RWPE2 (cell line): ENCODE measurements at places on chromosomes 5 and 9.

DNA sequence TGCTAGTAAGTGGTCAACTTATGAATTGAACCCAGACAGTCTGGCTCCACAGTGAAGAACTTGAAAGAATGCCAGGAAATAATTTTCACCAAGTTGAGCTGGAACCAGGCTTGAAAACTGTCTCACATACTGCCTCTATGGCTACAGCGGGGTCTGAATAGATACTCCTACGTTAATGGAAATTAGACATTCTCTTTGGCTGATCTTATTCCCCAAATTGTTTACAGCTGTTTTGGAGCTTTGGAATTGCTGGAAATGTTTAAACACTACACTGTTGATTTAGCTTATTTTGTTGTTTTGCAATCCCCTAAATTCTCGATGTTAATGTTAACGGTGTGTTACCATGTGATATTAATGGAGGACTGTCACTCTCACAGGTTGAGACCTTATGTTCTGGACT, 146.4 kb downstream of the FBXL7 start:
- no peak for DNase-seq

DNA sequence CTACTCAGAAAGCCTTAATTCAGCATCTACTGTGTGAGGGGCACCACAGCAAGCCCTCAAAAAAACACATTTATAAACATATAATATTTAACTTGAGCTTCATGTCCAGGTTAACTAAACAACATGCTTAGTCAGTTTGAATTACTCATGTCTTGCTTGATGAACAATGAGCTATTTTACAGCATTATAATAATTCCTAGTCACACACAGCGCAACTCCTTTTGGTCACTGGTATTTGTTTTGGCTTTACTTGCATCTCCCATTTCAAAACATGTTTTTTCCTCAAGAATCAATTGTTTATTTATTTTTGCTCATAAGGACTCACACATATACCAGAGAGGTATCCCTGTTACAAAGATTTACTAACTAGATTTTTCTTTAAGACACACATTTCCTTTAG, 616.7 kb upstream of the DAB2 start:
- DNase-seq: no peak

DNA sequence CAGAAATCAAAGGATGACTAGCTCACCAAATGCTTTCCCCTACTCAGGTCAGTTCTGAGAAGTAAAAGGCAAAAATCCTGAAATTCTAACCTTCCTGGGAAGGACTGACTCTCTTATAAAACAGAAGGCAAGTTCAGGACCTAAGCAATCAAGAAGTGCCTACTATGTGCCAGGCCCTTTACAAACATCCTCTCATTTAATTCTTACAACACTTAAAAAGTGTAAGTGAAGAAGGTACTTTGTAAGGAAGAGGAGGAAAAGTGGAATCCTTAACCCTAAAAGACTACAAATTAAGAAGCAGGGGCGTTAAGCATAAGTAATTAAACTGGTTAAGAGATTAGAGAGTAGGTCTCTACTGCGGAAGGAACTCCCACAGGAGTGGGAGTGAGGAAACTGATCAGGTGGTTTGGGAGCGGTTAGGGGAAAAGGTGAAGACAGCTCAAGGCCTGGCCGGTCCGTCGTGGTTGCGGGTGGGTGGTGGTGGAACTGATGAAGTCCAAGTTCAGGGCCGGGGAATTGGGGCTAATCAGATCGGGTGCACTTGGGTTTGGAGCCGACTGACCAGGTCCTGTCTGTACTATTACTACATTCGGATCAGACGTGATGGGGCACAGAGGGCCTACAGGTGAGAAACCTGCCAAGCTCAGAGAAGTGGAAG, 839 bp downstream of the MED27 start:
- DNase-seq: no peak

GRCh38 chr9:130215341-130216119, 43.3 kb downstream of the NCS1 start:
- DNase-seq: no peak

GRCh38 chr5:159668556-159668955, 247.7 kb upstream of the ADRA1B start:
- no peak for DNase-seq

DNA sequence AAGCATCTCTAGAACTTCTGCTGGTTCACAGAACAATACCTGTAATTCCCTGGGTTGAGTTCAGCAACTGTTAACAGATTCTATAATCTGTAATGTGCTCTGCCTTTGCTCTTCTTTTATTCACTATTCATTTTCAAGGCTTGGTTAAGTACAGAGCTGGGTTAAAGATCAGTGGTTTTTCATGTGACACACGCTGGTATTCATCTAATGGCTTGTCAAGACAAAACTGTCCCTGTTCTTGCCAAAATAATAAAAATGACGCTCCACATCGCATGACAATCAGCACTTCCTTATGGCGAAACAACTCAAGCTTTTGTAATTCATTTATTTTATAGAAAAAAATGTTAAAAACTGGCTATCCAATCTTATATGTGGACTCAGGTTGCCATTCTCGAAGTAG, 137.9 kb downstream of the BNC2 start:
- no peak for DNase-seq

DNA sequence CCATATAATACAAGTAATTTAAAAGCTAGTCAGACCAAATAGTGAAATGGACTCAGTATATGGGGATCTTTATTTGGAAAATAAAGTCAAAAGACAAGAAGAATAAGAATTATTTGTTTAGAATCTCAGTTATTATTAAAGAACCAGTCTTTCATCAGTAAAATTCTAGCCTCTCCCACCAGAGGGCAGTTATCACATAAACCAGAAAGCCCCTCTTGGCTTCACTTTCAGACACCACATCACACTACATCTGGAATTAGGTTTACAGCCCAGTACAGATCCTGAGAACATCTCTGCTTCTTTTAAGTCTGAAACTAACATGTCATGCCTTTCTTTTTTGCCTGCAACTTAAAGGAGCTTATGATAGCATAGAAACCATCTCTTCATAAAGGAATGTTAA, 12.2 kb upstream of the HSPB3 start:
- DNase-seq: no peak

GRCh38 chr9:132260846-132261245, 93.9 kb downstream of the SETX start:
- no peak for DNase-seq

- no peak for DNase-seq
Observed at GRCh38 chr5:69368458-69369339, 621 bp downstream of the AK6 start.

DNA sequence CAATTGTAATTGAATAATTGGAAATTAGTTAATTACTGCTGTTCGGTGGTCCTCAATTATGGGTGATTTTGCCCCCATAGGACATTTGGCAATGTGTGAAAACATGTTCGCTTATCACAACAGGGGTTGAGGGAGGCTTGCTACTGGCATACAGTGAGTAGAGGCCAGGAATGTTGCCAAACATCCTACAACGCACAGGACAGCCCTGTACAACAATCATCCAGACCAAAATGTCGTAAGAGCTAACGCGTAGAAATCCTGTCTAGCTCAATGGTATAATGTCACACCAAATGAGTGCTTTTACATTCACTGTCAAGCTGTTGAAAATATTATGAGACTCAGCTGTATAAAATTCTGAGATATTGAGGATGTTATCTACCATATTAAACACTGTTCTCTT, 464.4 kb upstream of the TUSC1 start:
- no peak for DNase-seq

DNA sequence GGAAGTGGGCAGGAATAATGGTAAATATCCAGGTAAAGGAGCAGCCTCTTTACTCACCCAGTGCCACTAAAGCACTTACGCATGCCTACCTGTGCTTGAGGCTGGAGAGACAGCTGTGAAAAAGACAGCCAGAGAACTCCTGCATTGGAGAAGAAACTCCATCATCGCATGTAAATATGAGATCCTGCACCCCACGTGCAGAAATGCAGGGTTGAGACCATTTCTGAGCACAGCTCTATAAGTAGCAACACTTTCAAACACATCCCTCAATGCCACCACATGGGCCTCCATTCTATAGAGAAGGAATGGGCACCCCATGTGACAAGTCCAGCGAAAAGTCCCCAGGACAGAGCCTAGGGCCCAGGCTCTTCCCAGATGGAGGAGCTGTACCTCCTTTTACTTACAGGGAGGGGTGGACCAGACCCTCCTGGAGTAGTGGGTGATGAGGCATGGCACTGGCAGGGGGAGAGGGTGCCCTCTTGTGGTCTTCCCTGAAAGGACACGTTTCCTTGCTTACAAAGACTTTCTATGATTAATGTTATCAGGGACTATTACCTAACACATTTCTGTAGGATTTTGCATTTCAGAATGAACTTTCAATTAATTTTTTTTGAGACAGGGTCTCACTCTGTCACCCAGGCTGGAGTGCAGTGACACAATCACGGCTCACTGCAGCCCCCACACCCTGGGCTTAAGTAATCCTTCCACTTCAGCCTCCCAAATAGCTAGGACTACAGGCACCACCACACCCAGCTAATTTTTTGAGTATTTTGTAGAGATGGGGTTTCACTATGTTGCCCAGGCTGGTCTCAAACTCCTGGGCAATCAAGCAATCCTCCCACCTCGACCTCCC, 55.3 kb upstream of the IL17B start:
- DNase-seq: no peak

DNA sequence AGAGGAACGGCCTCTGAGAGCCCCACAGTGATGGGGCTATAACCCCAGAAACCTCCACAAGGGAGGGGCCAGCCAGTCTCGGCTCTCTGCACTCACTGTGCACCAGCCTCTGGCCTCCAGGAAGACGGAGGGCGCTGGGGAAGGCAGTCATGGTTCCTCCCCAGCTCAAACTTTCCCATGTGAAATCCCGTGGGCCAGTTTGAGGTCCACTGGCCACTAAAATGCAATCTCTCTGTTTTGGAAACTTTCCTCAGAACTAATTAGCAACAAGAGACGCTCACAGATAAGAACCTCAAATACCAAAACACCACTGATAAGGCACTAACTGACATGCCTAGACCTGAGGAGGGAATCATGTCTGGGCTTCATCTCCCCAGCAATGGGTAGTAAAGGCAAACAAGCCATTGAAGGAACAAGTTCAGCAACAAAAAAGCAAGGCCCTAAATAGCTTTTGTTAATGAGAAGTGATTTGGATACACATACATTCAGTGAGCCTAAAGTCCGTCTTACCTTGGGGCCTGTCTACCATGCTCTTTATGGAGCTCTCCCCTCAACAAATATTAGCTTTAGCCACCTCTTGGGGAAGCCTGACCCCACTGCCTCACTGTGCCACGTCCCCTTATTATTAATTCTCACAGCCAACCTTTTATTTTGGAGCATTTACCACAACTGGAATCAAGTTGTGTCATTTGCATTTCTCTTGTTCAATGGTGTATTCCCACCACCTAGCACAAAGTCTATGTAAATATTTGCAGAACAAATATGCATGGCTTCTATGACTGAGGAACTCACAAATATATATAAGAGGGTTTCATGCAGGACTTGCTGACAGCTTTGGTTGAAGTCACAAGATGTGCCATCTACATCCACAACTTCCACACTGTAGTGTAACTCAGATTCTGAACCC, 56.1 kb upstream of the GLRX start:
- DNase-seq: no peak

GRCh38 chr9:105026451-105026850, 98.5 kb upstream of the ABCA1 start:
- DNase-seq: no peak

DNA sequence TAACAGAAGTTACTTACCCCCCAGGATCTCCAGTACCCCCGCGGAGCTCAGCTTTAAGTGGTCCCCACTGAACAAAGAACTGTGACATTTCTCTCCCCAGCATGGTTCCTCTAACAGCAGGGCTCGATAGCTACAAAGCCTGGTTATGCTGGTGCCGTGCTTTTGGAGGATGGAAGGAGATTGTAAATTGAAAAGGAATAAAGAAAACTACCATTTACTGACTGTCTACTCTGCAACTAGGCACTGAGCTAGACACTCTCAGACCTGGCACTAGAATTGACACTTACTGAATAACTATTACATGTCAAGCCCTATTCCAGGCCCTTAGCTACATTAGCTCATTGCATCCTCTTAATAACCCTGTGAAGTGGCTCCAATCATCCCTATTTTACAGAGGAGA, 145.3 kb downstream of the TTLL11 start:
- no peak for DNase-seq

- no peak for DNase-seq
Observed at GRCh38 chr9:127137640-127138360, 15.4 kb upstream of the ANGPTL2 start.

- DNase-seq: no peak
Observed at GRCh38 chr5:19044311-19044710, 943.7 kb downstream of the CDH18 start.

GRCh38 chr5:132235340-132235739, 7.7 kb upstream of the P4HA2 start:
- DNase-seq: no peak

DNA sequence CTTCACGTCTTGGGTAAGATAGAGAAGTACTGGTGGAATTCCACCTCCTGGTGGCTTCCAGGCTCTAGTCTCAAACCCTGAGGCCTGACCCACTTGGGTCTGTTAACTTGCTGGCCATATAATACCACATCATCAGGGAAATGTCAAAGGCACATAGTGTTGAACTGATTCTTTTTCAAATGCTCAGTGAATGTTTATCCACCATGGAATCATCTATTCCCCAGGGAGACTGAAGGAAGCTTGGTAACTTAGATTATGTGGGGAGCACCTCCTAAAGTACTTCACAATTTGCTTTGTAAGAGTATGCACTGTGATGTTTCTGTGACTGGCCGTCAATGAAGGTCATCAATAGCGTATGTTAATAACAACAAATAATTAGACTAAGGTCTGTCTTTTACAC, 16.1 kb downstream of the MACROH2A1 start:
- DNase-seq: no peak

- DNase-seq: no peak
Observed at GRCh38 chr9:114671605-114672004, 10.4 kb downstream of the TEX48 start.

- DNase-seq: peak; percentile 67
Observed at GRCh38 chr9:109117856-109118807, 1.6 kb downstream of the TMEM245 start.

- no peak for DNase-seq
Observed at GRCh38 chr9:91150998-91151717, 210.6 kb downstream of the AUH start.

- no peak for DNase-seq
Observed at GRCh38 chr5:174412941-174413340, 311.4 kb upstream of the MSX2 start.

DNA sequence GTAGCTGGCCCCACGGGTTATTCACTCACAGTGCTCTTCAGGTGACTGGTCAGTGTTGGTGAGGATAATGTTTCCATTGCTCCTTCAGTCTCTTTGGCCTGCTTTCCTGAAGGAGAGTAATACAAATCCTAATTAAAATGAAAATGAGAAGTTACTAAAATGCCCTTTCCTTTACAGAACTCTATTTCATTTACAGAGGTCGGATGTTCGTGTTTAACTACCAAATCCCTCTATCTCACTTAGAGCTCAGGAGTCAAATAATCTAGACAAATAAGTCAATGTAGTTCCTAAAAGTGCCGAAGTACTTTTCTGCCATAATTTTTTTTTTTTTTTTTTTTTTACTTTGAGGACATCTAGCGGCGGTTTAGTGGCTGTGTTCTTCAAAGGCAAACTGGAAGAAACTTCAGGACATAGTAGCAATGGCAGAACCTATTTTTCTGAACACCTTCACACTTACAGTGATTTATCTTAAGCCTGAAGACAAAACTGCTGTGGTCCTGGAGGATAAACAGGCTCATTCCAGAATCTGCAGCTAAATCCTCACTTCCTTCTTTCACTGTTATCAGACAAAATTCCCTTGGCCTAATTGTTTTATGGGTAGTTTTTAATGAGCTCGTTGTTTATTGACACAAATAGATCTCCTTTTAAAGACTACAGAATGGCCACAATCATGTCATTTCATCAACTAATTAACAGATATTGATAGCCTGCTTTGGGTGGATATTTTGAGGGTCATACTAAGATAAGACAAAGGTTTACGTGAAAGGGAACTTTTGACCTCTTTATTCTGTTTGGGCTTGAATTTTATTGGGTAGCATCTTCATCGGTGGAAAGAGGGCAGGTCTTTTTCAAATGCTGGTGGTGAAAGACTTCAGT, 207.6 kb upstream of the DMRTA1 start:
- DNase-seq: no peak
